ENCODE measurements at places on chromosomes 1 and 21. TPM values are rescaled to one million over a fixed set of nuclear protein-coding genes. Genes with fewer than 3 reads are reported as not detected.
A peak's percentile ranks its signal among the peaks of the same experiment; 100 is the strongest.

- no peak for DNase-seq
- no peaks in the 10 kb centered on the region for H3K27me3 ChIP-seq
- no peak overlapping the region for H3K27ac ChIP-seq
- H3K36me3 ChIP-seq = no peaks in the 10 kb centered on the region
- H3K4me3 ChIP-seq = no peak overlapping the region
- peaks cover 31% of the 10 kb centered on the region for H3K4me1 ChIP-seq
Observed at GRCh38 chr1:2952992-2953391, 68.3 kb upstream of the ACTRT2 start.

- no peaks in the 10 kb centered on the region for H3K27me3 ChIP-seq
- no peak for DNase-seq
- peak overlapping the region; percentile 8 for H3K4me3 ChIP-seq
- no peaks in the 10 kb centered on the region for H3K36me3 ChIP-seq
Observed at GRCh38 chr1:165634154-165634921, 3.3 kb downstream of the MGST3 start.

DNA sequence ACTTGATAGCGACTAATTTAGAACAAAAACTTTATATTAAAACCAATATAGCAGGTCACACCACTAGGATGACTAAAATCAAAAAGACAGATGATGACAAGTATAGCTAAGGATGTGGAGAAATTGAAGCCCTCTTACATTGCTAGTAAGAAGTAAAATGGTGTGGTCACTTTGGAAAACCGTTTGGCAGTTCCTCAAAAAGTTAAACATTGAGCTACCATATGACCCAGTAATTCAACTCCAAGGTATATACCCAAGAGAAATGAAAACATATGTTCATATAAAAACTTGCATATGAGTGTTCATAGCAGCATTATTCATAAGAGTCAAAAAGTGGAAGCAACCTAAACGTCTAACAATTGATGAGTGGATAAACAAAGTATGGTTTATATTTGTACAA lies 13.0 kb upstream of the SERINC2 start:
- H3K27me3 ChIP-seq = no peaks in the 10 kb centered on the region
- no peak for DNase-seq
- no peak overlapping the region for H3K4me3 ChIP-seq
- H3K4me1 ChIP-seq = no peaks in the 10 kb centered on the region

- H3K4me1 ChIP-seq = peaks cover 30% of the 10 kb centered on the region
- H3K36me3 ChIP-seq = no peaks in the 10 kb centered on the region
- no peak for DNase-seq
- no peak overlapping the region for H3K27ac ChIP-seq
- peak overlapping the region; percentile 88 for H3K4me3 ChIP-seq
Observed at GRCh38 chr1:237045278-237046016, 3.5 kb downstream of the RYR2 start.

- no peaks in the 10 kb centered on the region for H3K27me3 ChIP-seq
- H3K4me3 ChIP-seq = no peak overlapping the region
- H3K27ac ChIP-seq = no peak overlapping the region
- no peak for DNase-seq
- H3K4me1 ChIP-seq = no peaks in the 10 kb centered on the region
- no peaks in the 10 kb centered on the region for H3K36me3 ChIP-seq
Observed at GRCh38 chr1:199976496-199977144, 50.9 kb upstream of the NR5A2 start.

GRCh38 chr1:49728377-49728776 lies 295.4 kb downstream of the AGBL4 start:
- H3K36me3 ChIP-seq = no peaks in the 10 kb centered on the region
- H3K27me3 ChIP-seq = no peaks in the 10 kb centered on the region
- no peak overlapping the region for H3K27ac ChIP-seq
- no peaks in the 10 kb centered on the region for H3K4me1 ChIP-seq
- DNase-seq = no peak
- no peak overlapping the region for H3K4me3 ChIP-seq

- no peaks in the 10 kb centered on the region for H3K27me3 ChIP-seq
- H3K4me1 ChIP-seq = no peaks in the 10 kb centered on the region
- no peak for DNase-seq
- H3K36me3 ChIP-seq = no peaks in the 10 kb centered on the region
- no peak overlapping the region for H3K4me3 ChIP-seq
- H3K27ac ChIP-seq = no peak overlapping the region
Observed at GRCh38 chr1:199682081-199682480, 345.4 kb upstream of the NR5A2 start.

GRCh38 chr1:8516793-8517556 lies 199.1 kb downstream of the SLC45A1 start:
- no peak overlapping the region for H3K4me3 ChIP-seq
- H3K27me3 ChIP-seq = no peaks in the 10 kb centered on the region
- H3K4me1 ChIP-seq = peaks cover 12% of the 10 kb centered on the region
- no peak overlapping the region for H3K27ac ChIP-seq
- DNase-seq = no peak

Gene AMY1A
- not detected for total RNA-seq

Gene AVPR1B
- not detected for total RNA-seq
